ENCODE measurements at places on chromosomes 6 and 20.

GRCh38 chr6:88360203-88360797, 194.2 kb upstream of the CNR1 start:
- no peak for DNase-seq

GRCh38 chr6:109260701-109261100, 121.6 kb downstream of the CD164 start:
- no peak for DNase-seq

GRCh38 chr20:63659370-63659769, 1.3 kb downstream of the RTEL1 start:
- peak; percentile 60 for DNase-seq

DNA sequence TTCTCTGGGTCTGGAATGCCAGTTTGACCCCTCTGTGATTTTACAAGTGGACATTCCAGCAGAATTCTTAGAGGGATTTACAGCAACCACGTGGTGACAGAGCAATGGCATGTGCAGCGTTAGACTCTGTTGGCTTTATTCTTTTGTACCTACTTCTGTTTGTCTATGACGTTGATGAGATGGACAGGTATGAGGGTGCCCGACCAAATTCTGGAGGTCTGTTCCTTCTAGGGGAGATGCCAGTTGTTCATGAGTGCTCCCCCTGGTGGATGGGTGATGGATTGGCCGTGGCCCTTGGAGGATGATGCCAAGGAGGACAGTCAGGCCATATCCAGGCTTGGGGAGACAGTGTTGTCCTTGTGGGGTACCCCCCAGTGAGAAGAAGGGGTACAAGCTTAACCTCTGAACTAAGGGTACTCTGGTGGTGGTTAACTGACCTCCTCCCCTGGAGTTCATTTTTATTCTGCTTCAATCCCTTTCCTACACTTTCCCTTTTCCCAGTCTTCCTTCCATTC, 198.6 kb downstream of the DTNBP1 start:
- no peak for DNase-seq

DNA sequence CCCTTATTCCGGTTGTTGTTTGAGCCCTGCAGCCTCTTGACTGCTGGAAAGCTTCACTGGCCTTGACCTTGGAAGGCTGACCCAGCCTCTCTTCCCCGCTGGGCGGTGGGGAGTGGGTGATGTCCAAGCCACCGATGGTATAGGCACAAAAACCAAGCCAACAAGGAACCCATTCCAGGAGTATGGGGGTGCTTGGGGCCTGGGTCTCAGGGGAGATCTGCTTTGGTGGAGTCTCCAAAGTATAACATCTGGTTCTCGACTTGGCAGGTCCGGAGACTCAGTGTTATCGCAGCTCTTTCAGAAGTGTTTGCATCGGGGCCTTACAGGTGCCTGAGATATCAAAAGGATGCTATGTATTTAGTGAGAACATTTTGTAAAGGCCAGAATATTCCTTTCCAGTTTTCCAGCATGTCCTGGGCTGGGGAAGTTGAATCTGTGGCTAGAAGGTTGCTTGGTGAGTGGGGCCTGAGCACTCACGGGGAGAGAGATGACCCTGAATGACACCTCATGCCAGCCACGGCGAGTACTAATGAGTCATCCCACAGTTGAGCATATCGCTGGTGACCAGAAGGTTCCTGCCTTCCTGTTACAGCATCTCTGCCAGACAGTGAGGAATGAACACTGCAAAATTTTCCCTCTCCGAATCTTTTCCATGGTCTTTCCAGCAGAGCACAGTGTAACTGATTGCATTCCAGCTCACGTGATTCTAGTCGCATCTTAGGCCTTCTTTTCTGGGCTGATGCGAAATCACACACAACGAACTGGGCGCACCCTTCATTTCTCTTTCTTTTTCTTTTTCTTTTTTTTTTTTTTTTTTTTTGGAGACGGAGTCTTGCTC, 133.9 kb downstream of the ZDHHC14 start:
- no peak for DNase-seq

GRCh38 chr6:131982740-131983259, 31.6 kb upstream of the CCN2 start:
- no peak for DNase-seq

All from sigmoid colon (tissue), 7 donors.